Bronchial smooth muscle cell (primary cell): ENCODE measurements at places on chromosomes 7 and 10. TPM values are rescaled to one million over a fixed set of nuclear protein-coding genes. Genes with fewer than 3 reads are reported as not detected.

RPEL1 gene
- under 0.01 TPM in 1 of 2 replicates, not detected in the other for total RNA-seq

ZP3 gene
- total RNA-seq, result 0.63 and 1.9 TPM in 2 replicates

ELAPOR2 gene
- 0.26 and 2.2 TPM in 2 replicates for total RNA-seq

FZD1 gene
- 22.9 and 27.8 TPM in 2 replicates for total RNA-seq

WEE2 gene
- total RNA-seq, result 0.17 TPM in 1 of 2 replicates, not detected in the other

OR9A2 gene
- total RNA-seq, result not detected in 2 replicates

CDH23 gene
- total RNA-seq, result 0.17 and 0.32 TPM in 2 replicates

ITIH5 gene
- total RNA-seq, result 0.16 and 0.17 TPM in 2 replicates

DDX50 gene
- 62.6 and 79.0 TPM in 2 replicates for total RNA-seq

MKRN1 gene
- 80.1 and 108 TPM in 2 replicates for total RNA-seq

NPM3 gene
- 93.2 and 113 TPM in 2 replicates for total RNA-seq

MRPS17 gene
- 15.5 and 16.9 TPM in 2 replicates for total RNA-seq

MSMB gene
- not detected in 2 replicates for total RNA-seq

CALML3 gene
- not detected in 2 replicates for total RNA-seq

VWA2 gene
- total RNA-seq, result 0.86 and 0.95 TPM in 2 replicates

SCART1 gene
- total RNA-seq, result 3.7 and 4.7 TPM in 2 replicates

SORCS1 gene
- not detected in 2 replicates for total RNA-seq

CALHM1 gene
- not detected in 2 replicates for total RNA-seq

STEAP1B gene
- 13.8 and 21.0 TPM in 2 replicates for total RNA-seq

TMEM140 gene
- 12.0 and 14.7 TPM in 2 replicates for total RNA-seq

BTAF1 gene
- 38.6 and 41.1 TPM in 2 replicates for total RNA-seq

BBIP1 gene
- 14.1 and 18.6 TPM in 2 replicates for total RNA-seq

ADCY1 gene
- total RNA-seq, result 0.47 and 3.2 TPM in 2 replicates

FAM25A gene
- total RNA-seq, result not detected in 2 replicates

PNLIPRP3 gene
- under 0.01 TPM in 1 of 2 replicates, not detected in the other for total RNA-seq

PIK3CG gene
- total RNA-seq, result not detected in 2 replicates

EVX1 gene
- not detected in 2 replicates for total RNA-seq

SLC16A12 gene
- under 0.01 and 0.16 TPM in 2 replicates for total RNA-seq

PHKG1 gene
- 0.47 and 1.0 TPM in 2 replicates for total RNA-seq

MIOS gene
- total RNA-seq, result 16.7 and 19.1 TPM in 2 replicates

RET gene
- total RNA-seq, result 0.17 and 0.32 TPM in 2 replicates

SLIT1 gene
- under 0.01 TPM in 2 replicates for total RNA-seq

HEPACAM2 gene
- total RNA-seq, result 0.09 and 0.16 TPM in 2 replicates

HTRA1 gene
- 88.8 and 155 TPM in 2 replicates for total RNA-seq

CD36 gene
- 1.0 and 3.5 TPM in 2 replicates for total RNA-seq

STK17A gene
- 16.7 and 50.9 TPM in 2 replicates for total RNA-seq

CPA2 gene
- under 0.01 TPM in 1 of 2 replicates, not detected in the other for total RNA-seq

MOGAT3 gene
- total RNA-seq, result not detected in 2 replicates

MALRD1 gene
- total RNA-seq, result 0.16 and 0.60 TPM in 2 replicates

NEUROD6 gene
- not detected in 2 replicates for total RNA-seq

IFIT2 gene
- 8.0 and 9.1 TPM in 2 replicates for total RNA-seq

NME8 gene
- total RNA-seq, result not detected in 2 replicates

CAV1 gene
- 273 and 450 TPM in 2 replicates for total RNA-seq

CPEB3 gene
- total RNA-seq, result 0.32 and 0.43 TPM in 2 replicates

PHYHIPL gene
- under 0.01 TPM in 1 of 2 replicates, not detected in the other for total RNA-seq

WNT16 gene
- total RNA-seq, result 0.09 and 0.32 TPM in 2 replicates

ZRANB1 gene
- total RNA-seq, result 17.3 and 18.4 TPM in 2 replicates

RAPGEF5 gene
- 0.95 and 1.3 TPM in 2 replicates for total RNA-seq

AMPH gene
- total RNA-seq, result 1.6 and 3.0 TPM in 2 replicates

TAF6 gene
- total RNA-seq, result 17.9 and 23.8 TPM in 2 replicates

GRID2IP gene
- under 0.01 TPM in 1 of 2 replicates, not detected in the other for total RNA-seq

GPR26 gene
- total RNA-seq, result not detected in 2 replicates

NRCAM gene
- total RNA-seq, result 0.17 and 1.4 TPM in 2 replicates

ARPC1A gene
- 265 and 297 TPM in 2 replicates for total RNA-seq

ADK gene
- 12.5 and 25.4 TPM in 2 replicates for total RNA-seq
